ENCODE measurements at places on chromosomes 1 and 21.
A peak's percentile ranks its signal among the peaks of the same experiment; 100 is the strongest.

DNA sequence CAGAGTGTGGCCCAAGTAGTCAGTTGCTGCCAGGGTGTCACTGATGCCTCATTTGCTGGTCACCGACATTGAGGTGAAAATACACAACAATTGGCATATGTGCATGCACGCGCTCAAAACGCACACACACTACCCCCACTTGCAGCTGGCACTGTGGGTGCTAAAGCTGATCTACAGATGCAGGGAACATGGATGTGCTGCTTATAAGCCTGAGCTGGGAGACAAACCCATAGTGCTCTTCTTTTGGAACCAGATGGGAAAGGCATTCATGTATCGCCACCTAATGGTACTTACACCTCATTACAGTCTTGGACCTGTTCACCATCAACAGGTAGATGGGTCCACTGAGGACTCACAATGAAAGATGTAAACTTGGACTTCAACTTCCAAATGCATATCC is 70.3 kb upstream of the CAMK1G start:
- peak; percentile 32 for DNase-seq

- DNase-seq: no peak
These were observed 19.6 kb downstream of the LBR start for GRCh38 chr1:225408249-225408648.

DNA sequence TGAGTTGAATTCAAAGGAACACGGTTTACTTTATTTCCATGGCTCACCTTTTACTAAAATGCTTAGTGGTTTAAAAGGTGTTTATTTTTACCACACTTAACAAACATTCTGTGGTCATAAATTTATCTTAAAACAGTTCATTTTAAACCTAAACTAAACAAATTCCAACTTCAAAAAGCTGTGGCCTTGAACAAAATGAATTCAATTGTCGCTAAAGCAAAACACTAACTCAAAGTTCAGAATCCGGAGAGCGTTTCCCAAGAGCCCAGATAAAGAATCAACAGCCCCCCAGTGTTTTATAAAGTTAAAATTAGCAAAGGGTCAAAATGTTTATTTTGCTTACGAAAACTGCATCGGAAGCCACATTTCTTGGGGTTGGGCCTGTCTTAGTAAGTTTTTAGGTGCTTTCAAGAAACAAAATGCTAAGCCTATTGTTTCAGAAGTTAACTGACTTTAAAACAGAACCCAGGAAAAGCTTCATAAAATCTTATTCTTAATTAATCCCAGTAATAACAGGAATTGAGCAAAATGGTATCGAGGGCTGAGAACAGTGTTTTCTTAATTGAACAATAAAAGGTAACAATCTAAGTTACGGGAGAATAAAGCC is 1.3 kb downstream of the PUM1 start:
- DNase-seq: no peak

DNA sequence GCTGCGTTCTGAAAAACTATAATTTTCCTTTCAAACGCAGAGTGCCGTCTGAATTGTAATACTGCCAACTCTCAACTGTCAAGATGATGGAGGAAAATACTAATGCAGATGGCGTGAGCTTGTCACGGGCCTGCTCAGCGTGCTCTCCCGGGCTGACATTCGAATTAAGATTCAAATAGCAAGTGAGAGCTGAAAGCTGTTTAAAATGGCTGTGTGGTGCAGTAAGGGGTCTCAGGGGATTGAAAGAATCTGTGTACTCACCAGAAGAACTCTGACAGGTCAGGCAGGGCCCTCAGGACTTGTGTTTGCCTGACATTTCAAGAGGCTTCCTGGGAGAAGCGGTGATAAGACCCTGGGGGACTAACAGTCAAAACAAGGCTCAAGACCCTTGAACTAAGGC is 33.1 kb downstream of the ZMYND12 start:
- DNase-seq: no peak

GRCh38 chr1:108831225-108831624 is 25.7 kb downstream of the AKNAD1 start:
- no peak for DNase-seq

GRCh38 chr1:61042466-61043009 is 39.8 kb upstream of the NFIA start:
- DNase-seq: no peak

DNA sequence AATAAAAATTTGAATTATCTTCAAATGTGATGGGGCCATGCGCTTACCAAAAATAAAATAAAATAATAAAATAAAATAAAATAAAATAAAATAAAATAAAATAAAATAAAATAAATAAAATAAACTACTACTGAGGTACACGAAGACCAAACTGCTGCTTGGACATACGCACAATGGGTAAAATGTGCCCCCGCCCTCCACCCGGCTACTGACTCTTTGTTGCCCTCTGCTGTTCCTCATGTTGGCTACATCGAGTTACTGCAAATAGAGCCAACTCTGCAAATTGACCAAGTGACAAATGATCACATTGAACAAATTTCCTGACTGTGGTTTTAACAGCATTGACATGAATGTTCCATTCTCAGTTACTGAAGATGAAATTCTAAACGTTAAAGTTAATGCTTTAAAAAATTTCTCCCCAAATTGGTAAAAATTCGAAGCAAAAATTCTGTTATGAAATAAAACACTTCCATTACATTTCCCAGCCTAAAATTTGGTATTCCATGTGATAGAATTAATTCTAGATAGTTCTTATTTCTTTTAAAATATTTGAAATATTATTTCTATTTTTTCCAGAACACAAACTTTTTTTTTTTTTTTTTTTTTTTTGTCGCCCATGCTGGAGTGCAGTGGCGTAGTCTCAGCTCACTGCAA is 18.8 kb upstream of the MAP1LC3C start:
- peak; percentile 32 for DNase-seq

- no peak for DNase-seq
These were observed 1.4 kb upstream of the SUCO start for GRCh38 chr1:172531412-172532182.

DNA sequence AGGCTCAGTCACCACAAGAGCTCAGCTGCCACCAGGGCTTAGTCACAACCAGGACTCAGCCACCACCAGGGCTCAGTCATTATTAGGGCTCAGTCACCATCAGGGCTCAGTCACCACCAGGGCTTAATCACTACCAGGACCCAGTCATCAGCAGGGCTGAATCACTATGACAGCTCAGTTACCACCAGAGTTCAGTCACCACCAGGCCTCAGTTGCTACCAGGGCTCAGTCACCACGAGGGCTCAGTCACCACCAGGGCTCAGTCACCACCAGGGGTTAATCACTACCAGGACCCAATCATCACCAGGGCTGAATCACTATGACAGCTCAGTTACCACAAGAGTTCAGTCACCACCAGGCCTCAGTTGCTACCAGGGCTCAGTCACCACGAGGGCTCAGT is 196.2 kb downstream of the NPHP4 start:
- DNase-seq: no peak

GRCh38 chr1:245791410-245792312 is 636.9 kb downstream of the KIF26B start:
- no peak for DNase-seq

GRCh38 chr1:1535201-1536018 is 5.0 kb downstream of the TMEM240 start:
- DNase-seq: no peak

DNA sequence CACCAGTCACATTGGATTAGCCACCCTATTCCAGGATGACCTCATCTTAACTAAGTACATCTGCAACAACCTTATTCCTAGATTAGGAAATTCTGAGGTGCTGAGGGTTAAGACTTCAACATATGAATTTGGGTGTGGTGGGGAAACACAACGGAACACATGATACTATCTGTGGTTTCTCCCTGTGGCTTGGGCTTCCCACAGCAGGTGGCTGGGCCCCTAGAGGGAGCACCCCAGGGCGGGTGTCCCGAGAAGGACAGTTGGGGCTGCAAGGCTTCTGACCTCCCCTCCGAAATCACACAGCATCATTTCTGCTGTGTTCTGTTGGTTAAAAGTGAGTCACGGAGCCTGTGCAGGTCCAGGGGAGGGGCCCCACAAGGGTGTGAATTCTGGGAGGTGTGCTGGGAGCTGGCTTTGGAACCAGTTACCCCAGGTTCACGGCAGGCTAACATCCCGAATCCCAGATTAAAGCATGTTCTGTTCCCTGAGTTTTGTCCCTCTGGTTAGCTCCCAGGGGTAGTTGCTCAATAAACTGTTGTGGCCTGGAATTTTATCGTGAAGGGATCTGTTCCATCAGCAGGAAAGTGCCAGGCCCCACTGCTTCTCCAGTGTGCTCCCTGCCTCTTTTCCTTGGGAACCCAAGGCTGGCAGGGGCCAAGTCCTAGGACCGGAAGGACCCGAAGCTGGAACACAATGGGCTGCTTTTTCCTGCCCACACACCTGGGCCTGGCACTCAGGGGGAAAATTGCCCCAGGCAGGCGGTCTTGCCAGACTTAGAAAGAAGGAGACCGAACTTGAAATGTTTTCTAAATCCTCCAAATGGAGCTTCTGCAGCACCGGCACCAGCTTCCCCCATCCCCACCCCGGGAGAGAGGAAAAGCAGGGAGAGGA is 154.0 kb upstream of the WNT4 start:
- no peak for DNase-seq

DNA sequence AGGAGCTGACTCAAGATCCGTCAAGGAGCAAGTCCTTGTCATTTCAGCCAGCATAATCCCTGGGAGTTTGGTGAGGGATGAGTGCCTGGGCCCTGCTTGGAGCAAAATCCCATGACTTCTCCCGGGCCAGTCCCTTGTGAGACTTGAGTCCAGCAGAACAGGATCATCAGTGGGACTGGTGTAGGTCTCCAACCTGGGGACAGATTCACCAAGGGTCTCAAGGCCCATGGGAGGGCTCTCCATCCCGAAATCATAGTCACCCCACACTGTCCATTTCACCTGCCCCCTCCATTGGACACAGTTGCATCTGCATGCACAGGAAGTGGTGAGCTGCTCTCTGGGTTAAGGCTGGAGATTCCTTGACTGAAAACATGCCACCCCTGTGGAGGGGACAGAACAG is 178.2 kb downstream of the FOXD2 start:
- no peak for DNase-seq

DNA sequence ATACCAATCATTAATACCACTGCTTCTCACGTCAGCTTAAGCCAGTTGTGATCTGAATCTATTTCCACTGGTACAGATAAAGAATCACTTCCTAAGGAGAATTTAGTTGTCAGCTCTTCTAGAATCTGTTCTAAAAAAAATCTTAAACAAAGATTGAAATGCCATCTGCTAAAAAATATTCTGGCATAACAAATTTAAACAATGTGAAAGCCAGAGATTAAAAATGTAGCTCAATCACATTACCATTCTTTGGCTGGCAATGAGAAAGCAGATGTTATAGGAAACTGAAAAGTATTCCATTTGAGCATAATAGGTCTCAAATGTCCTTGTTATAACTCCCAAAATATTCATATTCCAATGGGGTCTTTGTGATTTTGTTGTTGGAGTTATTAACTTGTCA is 21.7 kb upstream of the LRRC8B start:
- no peak for DNase-seq

GRCh38 chr1:61279570-61279969 is 197.2 kb downstream of the NFIA start:
- DNase-seq: no peak

DNA sequence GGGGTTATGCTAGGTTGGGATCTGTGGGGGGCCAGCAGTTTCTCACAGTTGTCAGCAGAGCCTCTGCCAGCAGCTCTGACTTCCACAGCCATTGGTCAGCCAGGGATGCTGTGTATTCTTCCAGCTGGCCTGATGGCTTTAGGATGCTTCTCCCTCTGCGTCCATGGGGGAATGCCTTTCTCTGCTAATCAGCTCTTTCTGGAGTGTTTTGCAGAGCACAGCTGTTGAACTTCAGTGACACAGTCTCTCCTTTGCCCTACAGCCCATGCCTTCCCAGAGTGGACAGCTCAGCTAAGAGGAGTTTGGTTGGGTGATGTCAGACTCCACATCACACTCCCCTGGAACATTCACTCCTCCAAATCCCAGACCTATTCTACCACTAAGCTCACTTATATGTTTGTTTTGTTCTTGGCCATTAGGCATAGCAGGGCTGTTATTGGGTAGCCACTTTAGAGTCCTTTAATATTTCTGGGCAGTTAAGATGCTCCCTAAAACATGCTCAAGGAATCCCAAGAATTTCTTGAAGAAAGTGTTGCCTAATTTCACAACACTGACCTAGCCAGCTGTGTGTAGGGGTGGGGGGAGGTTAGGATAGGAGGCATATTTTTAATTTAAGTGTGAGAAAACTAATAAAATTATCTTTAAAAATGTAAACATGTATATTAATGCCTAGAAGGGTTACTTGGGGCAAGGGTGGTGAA is 75.3 kb upstream of the KIAA0040 start:
- DNase-seq: no peak

DNA sequence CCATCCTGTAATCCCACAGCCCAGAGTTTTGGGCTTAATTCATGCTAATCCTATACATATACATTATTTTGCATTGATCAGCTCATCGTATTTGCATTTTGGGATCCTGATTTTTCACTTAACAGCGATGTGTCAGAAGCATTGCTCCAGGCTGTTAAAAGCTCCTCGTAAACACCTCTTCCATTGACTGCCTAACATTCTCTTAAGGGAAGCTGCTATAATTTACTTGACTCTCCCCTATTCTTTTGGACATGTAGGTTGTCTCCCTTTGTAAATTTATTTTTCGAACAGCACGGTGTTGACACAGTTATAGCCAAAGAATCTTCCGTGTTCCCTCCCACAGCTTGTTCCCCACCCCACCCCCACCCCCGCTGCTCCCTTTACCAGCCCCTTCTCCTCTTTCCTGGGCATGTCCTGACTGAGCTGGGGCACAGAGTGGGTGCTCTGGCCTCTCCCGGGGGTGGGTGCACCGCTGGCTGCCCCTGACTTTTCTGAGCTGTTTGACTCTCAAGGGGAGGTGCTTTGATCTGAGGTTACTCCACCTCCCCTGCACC is 22.8 kb downstream of the LDLRAP1 start:
- no peak for DNase-seq

GRCh38 chr1:38344716-38345115 is 298.1 kb upstream of the POU3F1 start:
- DNase-seq: no peak

- no peak for DNase-seq
These were observed 40.5 kb downstream of the CDC14A start for GRCh38 chr1:100392756-100393155.

DNA sequence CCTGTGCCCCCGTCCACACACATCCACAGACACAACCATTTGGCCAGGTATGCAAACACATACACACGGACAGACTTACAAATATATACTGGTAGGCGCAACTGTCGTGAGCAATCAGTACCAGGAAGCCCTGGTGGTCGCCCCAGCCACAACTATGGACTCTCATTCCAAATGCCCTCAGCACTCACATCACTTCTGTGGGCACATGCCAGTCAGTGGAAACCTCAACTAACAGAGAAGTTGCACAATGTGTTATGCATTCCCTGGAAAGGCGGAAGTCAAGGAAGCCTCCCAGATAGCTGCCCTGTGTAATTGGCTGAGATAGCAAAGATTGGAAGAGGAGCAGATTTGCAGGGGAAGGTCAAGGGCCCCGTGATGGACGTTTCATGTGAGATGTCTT is 1.4 kb upstream of the HEYL start:
- DNase-seq: no peak

DNA sequence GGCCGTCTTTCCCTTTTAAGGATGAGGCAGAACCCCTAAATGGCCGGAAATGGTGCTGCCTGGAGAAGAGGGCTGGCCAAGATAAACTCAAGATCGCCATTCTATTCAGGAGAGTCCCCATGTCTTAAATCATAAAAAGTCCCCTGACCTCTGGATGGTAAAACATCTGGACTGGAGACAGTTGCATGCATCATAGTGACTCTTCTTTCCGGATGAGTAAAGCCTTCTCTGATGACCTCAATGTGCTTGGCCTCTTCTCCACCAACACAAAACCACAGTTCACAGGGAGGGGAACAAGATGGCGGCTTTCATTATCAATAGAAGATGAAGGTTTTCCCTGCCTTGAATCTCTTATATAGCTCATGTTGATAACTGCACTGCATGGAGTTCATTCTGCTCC is 27.5 kb upstream of the H6PD start:
- DNase-seq: no peak

All from SHP77 treated with DMSO at 0.1 percent for 48 hours (cell line).